ENCODE measurements at places on chromosomes 4 and X. TPM values are rescaled to one million over a fixed set of nuclear protein-coding genes. Genes with fewer than 3 reads are reported as not detected.

DNA sequence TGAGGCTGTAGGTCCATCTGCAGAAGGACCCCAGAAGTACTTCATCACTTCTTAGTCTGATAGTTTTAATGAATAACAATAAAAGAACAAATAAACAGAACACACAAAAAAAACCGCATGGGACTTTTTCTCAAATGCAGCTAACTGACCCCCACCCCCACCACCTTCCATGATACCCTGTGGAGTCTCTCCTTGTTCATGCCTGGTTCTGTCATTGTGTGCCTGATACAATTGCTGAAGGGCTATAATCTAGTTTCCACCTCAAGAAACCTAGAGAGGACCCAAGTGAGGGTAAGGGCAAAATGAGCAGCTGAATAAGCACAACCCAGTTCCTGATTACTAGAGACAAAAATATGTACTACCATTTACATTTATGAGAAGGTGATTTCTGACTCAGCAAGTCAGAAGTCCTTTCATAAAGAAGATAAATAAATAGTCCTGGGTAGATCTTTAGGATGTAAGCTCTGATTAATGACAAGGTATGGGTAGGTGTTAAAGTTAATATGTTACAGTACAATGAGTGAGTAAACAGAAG lies 155.1 kb downstream of the TMA16 start:
- no peak overlapping the region for H3K4me3 ChIP-seq
- no peaks in the 10 kb centered on the region for H3K4me1 ChIP-seq
- no peak overlapping the region for H3K27ac ChIP-seq

DNA sequence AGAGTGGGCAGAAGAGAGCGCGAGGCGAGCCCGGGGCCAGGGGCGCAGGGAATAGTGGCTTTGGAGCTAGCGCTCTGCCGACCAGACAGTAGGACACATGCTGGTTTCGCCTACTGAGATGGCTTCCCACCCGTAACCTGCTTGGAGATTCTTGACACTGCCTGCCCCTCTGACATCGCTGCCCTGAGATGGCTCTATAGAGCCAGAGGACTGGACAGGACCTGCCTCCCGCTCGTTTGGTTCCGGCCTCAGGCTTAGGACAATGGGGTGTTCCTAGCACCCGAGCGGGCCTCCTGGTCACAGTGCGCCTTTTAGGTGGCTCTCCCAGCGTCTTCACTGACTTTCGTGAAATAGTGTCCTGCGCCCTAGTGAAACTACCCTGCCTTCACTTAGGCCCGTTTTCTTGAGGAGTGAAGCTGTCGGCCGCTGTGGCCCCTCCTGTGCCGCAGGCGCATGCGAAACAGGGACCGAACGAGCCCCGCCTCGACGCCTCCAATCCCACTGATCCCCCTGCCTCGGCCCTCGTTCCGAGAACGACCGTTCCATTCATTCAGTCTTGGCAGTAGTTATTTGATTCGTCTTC lies 608 bp downstream of the TAF1 start:
- peak; percentile 14 for DNase-seq
- H3K27ac ChIP-seq, result peak overlapping the region; percentile 83
- H3K36me3 ChIP-seq, result no peaks in the 10 kb centered on the region
- peaks cover 12% of the 10 kb centered on the region for H3K4me1 ChIP-seq

DNA sequence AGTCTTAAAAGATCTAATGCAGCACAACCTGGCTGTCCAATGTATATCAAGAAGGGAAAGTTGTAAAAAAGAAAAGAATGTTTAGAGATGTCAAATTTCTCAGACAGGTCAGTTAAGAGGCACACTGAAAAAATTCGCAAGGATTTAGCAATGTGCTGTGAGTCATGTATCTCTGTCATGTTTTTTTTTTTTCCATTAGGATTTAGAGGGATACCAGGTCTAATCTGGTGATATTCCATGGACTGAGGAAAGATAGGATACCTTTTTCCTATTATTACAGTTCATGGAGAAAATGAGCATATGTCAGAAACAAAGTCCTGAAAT lies 815.4 kb upstream of the PCDH10 start:
- H3K36me3 ChIP-seq, result no peaks in the 10 kb centered on the region
- H3K27me3 ChIP-seq, result no peaks in the 10 kb centered on the region
- H3K4me3 ChIP-seq, result no peak overlapping the region
- H3K4me1 ChIP-seq, result no peaks in the 10 kb centered on the region
- DNase-seq, result no peak

DNA sequence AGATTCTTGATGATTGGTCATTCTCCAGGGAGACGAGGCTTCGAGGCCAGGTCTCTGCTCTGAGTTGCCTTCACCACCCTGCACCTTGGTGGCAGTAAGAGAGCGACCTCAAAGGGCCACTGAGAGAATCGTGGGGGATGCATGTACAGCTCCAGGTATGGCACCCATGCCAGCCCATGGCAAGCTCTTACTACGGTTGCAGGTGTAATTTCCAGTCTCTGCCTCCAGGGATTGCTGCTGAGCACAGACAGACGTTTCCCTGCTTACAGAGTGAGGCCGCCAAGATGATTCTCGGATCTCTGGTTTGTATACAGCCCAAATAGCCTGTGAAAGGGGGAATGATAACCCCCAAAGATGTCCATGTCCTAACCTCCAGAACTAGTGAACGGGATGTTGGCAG lies 16.3 kb upstream of the DRD5 start:
- no peaks in the 10 kb centered on the region for H3K36me3 ChIP-seq
- no peak overlapping the region for H3K4me3 ChIP-seq
- H3K27me3 ChIP-seq, result no peaks in the 10 kb centered on the region
- DNase-seq, result no peak

- no peak overlapping the region for H3K27ac ChIP-seq
- H3K4me3 ChIP-seq, result no peak overlapping the region
- DNase-seq, result no peak
- H3K36me3 ChIP-seq, result no peaks in the 10 kb centered on the region
- H3K27me3 ChIP-seq, result no peaks in the 10 kb centered on the region
Measured at GRCh38 chr4:155600244-155600643, 66.4 kb upstream of the GUCY1A1 start.

GRCh38 chr4:158172261-158173258 lies at the start of gene GASK1B:
Gene GASK1B, minus strand, starts transcription at chr4:158173025. Its CDS starts 1,650 bp downstream, at chr4:158171375.
- H3K36me3 ChIP-seq, result no peaks in the 10 kb centered on the region
- no peak for DNase-seq
- H3K4me3 ChIP-seq, result peak within 1 kb of the TSS; percentile 59
- H3K27me3 ChIP-seq, result no peaks in the 10 kb centered on the region

DNA sequence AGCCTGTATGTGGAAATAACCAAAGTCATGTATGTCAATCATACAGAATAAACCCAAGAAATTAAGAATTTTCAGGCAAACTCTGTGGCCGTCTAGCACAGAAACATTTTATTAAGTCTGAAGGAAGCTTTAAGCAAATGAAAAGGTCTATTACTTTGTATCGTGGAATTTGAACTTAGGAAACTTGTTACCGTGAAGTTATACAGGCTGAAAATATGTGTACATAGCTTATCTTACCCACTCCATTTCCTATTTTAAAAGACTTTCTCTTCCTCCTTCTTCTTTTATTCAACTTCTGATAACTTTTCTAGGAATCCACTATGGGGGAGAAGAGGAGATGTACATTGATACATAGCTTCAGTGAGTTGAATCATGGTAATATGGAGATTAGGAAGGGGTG lies 108.3 kb downstream of the AGTR2 start:
- no peaks in the 10 kb centered on the region for H3K4me1 ChIP-seq
- no peak overlapping the region for H3K4me3 ChIP-seq
- no peak overlapping the region for H3K27ac ChIP-seq
- no peak for DNase-seq

- H3K4me1 ChIP-seq, result no peaks in the 10 kb centered on the region
- no peak overlapping the region for H3K27ac ChIP-seq
- H3K4me3 ChIP-seq, result no peak overlapping the region
- H3K36me3 ChIP-seq, result no peaks in the 10 kb centered on the region
Measured at GRCh38 chrX:153372949-153373348, 28.2 kb downstream of the PNMA6E start.

- peak within 1 kb of the TSS; percentile 40 for H3K4me3 ChIP-seq
- no peak within 1 kb of the TSS for H3K27ac ChIP-seq
- H3K36me3 ChIP-seq, result no peaks in the 10 kb centered on the region
- peaks cover 35% of the 10 kb centered on the region for H3K27me3 ChIP-seq
- H3K4me1 ChIP-seq, result no peaks in the 10 kb centered on the region
Measured at GRCh38 chr4:76897536-76898384, at the start of gene SOWAHB. Gene SOWAHB, minus strand, starts transcription at chr4:76898144. Its CDS starts 295 bp downstream, at chr4:76897849.

GRCh38 chr4:52606726-52607125 lies 52.4 kb downstream of the USP46 start:
- no peak overlapping the region for H3K4me3 ChIP-seq
- H3K4me1 ChIP-seq, result no peaks in the 10 kb centered on the region
- DNase-seq, result no peak
- H3K27me3 ChIP-seq, result no peaks in the 10 kb centered on the region

DNA sequence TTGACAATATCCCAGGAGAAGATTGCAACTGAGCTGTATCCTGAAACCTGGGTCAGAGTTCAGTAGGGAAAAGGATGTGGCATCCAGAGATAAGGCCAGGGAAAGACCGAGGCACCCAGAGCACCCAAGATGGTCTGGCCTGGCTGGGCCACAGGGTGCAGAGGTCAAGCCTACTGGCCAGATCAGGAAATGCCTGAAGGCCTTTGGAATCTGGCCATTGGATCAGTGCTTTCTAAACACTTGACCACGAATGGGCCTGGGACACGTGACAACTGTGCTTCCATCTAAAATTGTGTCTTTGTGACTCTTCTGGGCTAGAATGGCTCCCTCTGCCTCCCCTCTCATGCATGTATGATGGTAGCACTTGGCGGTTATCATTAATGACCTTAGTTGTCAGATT lies 316.9 kb downstream of the EVC2 start:
- H3K36me3 ChIP-seq, result no peaks in the 10 kb centered on the region
- no peak overlapping the region for H3K27ac ChIP-seq
- H3K4me1 ChIP-seq, result no peaks in the 10 kb centered on the region
- H3K27me3 ChIP-seq, result no peaks in the 10 kb centered on the region
- H3K4me3 ChIP-seq, result no peak overlapping the region
- DNase-seq, result no peak

- H3K27me3 ChIP-seq, result peaks cover 5% of the 10 kb centered on the region
- no peak overlapping the region for H3K4me3 ChIP-seq
- no peak for DNase-seq
- H3K27ac ChIP-seq, result no peak overlapping the region
- peaks cover 5% of the 10 kb centered on the region for H3K4me1 ChIP-seq
Measured at GRCh38 chrX:96373047-96373355, 311.6 kb upstream of the DIAPH2 start.

- H3K4me1 ChIP-seq, result peaks cover 20% of the 10 kb centered on the region
- H3K27me3 ChIP-seq, result no peaks in the 10 kb centered on the region
- no peak overlapping the region for H3K27ac ChIP-seq
- peaks cover 29% of the 10 kb centered on the region for H3K36me3 ChIP-seq
- no peak overlapping the region for H3K4me3 ChIP-seq
Measured at GRCh38 chrX:71604141-71604540, 14.2 kb downstream of the CXCR3 start.

- H3K36me3 ChIP-seq, result no peaks in the 10 kb centered on the region
- no peak overlapping the region for H3K27ac ChIP-seq
- no peak for DNase-seq
- no peaks in the 10 kb centered on the region for H3K4me1 ChIP-seq
- no peaks in the 10 kb centered on the region for H3K27me3 ChIP-seq
Measured at GRCh38 chr4:152229782-152230289, 306.1 kb downstream of the FBXW7 start.

- no peak overlapping the region for H3K4me3 ChIP-seq
- no peaks in the 10 kb centered on the region for H3K4me1 ChIP-seq
- no peaks in the 10 kb centered on the region for H3K27me3 ChIP-seq
Measured at GRCh38 chr4:183522821-183523220, 18.0 kb downstream of the ING2 start.

- no peaks in the 10 kb centered on the region for H3K27me3 ChIP-seq
- DNase-seq, result no peak
- H3K27ac ChIP-seq, result no peak overlapping the region
- no peaks in the 10 kb centered on the region for H3K4me1 ChIP-seq
Measured at GRCh38 chrX:17053502-17053901, 107.0 kb downstream of the REPS2 start.

GRCh38 chr4:74770226-74770910 lies 24.0 kb downstream of the BTC start:
- H3K27ac ChIP-seq, result no peak overlapping the region
- DNase-seq, result no peak
- H3K27me3 ChIP-seq, result no peaks in the 10 kb centered on the region
- no peaks in the 10 kb centered on the region for H3K36me3 ChIP-seq
- no peaks in the 10 kb centered on the region for H3K4me1 ChIP-seq

DNA sequence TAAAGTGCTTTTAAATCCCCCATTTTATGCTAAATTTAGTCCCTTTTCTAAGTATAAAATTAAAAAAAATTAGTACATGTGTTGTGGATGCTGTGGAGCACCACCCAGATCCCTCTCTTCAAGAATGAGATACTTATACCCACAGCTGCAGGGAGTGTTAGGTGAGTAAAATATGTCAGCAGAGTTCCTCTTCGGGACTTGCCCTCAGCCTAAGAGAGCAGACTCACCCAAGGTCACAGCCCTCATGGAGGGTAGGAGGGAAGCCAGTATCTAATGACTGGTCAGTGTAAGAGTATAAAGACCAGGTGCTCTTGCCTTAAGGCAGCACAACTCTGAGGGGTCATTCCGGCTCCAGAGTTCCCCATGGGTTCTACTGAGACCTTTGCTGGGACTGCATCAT lies 88.5 kb downstream of the REELD1 start:
- H3K27ac ChIP-seq, result no peak overlapping the region
- H3K36me3 ChIP-seq, result no peaks in the 10 kb centered on the region
- H3K27me3 ChIP-seq, result no peaks in the 10 kb centered on the region
- no peak overlapping the region for H3K4me3 ChIP-seq
- no peaks in the 10 kb centered on the region for H3K4me1 ChIP-seq

GRCh38 chr4:18052158-18052557 lies 30.6 kb upstream of the LCORL start:
- no peak for DNase-seq
- H3K4me3 ChIP-seq, result no peak overlapping the region
- no peak overlapping the region for H3K27ac ChIP-seq
- H3K27me3 ChIP-seq, result no peaks in the 10 kb centered on the region

GRCh38 chr4:23942471-23942870 lies 52.6 kb upstream of the PPARGC1A start:
- H3K27me3 ChIP-seq, result no peaks in the 10 kb centered on the region
- no peaks in the 10 kb centered on the region for H3K36me3 ChIP-seq
- H3K4me1 ChIP-seq, result peaks cover 46% of the 10 kb centered on the region
- H3K27ac ChIP-seq, result no peak overlapping the region

GRCh38 chr4:69025999-69026387 lies 70.3 kb upstream of the UGT2B7 start:
- no peaks in the 10 kb centered on the region for H3K36me3 ChIP-seq
- no peak for DNase-seq
- no peaks in the 10 kb centered on the region for H3K4me1 ChIP-seq
- H3K27me3 ChIP-seq, result no peaks in the 10 kb centered on the region
- H3K27ac ChIP-seq, result no peak overlapping the region

Gene HPGD
- total RNA-seq, result 3.2 TPM

Gene SEC24B
- 50.0 TPM for total RNA-seq

Gene NOX1
- not detected for total RNA-seq

Gene RNF128
- 12.2 TPM for total RNA-seq

Gene TMPRSS11A
- total RNA-seq, result not detected

Gene STK32B
- not detected for total RNA-seq

Gene MSX1
- total RNA-seq, result 1.7 TPM

Gene MID1IP1
- 173 TPM for total RNA-seq

Gene CD99L2
- 202 TPM for total RNA-seq

Gene SLC6A14
- not detected for total RNA-seq

Gene SERTM2
- not detected for total RNA-seq

Gene IGFBP7
- 241 TPM for total RNA-seq

Gene TENM3
- 13.6 TPM for total RNA-seq

Gene PRDX4
- 40.7 TPM for total RNA-seq

Gene GPR78
- total RNA-seq, result not detected

Gene BEX5
- total RNA-seq, result 0.46 TPM

Gene USP26
- not detected for total RNA-seq

Gene CXCL5
- not detected for total RNA-seq

Gene DGKK
- not detected for total RNA-seq

Gene NUP54
- total RNA-seq, result 18.6 TPM

Data from gastrocnemius medialis (tissue), 4 donors.